ENCODE measurements at places on chromosomes 2 and 18.

DNA sequence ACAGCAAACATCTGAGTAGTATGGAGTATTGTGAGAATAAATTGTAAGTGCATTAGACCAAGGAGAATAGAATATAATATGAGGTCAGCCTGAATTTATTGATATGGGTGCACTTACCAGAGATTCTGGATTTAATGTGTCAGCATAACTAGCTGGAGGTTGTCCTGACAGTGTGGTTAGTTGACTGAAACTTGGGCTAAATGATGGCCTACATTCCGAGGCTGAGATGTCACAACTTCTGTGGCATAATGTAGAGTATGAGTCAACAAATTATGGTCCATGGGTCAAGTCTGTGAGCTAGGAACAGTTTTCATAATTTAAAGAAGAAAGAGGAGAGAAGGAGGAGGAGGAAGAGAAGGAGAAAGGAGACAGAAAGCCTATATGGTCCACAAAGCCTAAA, 127.6 kb downstream of the QPCT start:
- DNase-seq = no peak

- no peak for DNase-seq
Measured at GRCh38 chr2:160816916-160817499, 323.4 kb upstream of the RBMS1 start.

DNA sequence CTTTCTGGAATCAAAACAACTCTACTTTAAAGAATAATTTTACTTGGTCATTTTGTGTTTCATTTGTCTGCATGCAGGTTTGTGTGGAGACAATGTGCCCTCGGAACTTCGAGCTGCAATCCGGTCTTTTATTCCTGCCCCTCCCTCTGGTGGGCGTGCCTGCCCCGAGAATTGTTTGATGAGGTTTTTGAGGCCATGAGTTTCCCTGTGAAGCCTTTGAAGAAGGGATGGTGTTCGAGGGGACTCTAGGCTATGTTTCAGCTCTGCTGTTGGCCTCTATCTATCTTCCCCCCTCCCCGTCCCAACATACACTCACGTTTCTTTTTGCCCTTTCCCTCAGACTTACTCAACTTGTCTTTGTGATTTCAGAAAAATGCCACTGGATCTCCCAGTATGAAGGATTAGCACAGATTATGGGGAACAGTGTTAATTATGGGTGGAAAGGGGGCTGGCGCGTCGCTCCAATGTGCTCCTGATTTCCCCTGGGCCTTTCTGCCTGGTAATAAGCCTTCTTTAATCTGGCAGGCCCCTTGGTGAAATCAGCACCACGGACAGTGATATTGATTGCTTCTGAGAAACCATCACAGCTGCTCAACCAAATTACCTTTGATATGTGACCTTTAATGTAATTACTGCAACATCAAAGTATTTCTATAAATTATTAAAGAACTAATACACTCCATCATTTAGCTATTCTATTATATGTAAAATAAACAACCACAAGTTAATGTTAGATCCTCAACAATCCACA, 82.2 kb downstream of the CELF4 start:
- no peak for DNase-seq

DNA sequence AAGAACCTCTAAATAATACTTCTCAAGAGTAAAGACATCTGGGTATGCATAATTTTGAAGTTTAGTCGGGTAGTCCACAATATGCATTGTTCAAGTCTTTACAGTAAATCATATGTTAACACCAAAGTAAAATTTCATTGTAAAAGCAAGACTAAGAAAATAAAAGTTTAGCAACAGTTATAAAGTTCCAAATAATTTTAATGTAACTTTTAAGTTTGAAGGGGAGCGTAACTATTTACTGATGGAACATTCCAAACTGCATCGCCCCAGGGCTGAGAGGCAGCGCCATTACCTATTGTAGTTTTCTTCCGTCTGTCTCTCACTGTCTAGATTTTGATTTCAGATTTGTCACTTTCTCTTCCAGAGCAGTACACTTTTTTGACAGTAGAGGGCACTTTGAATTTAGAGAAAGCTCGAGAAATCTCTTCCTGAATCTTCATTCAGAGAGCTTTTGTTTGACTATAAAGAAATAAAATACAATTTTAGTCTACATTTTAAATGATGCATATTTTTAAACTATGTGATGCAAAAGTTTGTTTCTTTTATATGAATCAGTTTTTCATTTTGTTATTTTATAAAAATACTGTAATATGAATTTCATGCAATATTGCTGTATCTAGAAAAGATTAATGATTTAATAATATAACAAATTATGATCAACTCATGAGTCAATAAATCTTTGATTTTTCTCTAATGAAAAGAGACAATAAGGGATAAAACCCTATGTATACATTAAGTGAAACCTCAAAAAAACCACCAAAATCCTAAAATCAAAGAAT, 389.8 kb downstream of the FIGN start:
- DNase-seq = peak; percentile 52

DNA sequence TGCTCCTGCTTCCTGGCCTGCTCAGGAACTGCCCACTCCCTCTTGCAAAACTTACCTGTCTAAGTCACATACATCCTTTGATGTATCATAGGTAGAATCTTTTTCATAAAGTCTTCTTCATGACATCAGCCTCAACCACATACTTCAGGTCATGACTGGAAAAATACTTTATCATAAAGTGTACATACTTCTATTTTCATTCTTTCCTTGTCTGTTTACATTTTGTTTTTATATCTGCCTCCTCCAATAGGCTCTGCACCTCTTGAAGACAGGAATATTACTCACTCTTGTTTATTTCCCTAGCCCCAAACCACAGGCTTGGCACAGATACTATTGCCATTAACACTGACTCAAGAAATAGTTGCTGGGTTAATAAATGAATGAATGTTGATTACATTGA, 43.6 kb upstream of the ZNF804A start:
- DNase-seq = no peak

DNA sequence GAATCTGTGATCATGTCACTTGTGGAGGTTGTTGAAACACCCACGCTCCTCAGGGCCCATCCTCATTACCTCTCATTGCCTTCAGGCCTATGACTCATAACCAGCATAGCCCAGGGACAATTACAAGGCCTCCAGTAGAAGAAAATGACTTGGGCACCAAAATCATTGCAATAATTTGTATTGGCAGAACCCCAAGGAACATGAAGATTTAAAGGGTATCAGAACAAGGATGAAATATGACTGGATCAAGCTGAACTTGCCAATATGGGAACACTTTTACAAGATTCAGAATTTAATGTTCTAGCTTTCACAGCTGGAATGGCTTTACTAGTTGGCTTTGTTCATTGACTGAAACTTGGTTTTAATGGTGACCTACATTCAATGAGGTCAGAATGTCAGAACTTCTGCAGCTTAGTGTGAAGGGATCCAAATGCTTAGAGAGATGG, 156.4 kb downstream of the COPS8 start:
- DNase-seq = no peak

DNA sequence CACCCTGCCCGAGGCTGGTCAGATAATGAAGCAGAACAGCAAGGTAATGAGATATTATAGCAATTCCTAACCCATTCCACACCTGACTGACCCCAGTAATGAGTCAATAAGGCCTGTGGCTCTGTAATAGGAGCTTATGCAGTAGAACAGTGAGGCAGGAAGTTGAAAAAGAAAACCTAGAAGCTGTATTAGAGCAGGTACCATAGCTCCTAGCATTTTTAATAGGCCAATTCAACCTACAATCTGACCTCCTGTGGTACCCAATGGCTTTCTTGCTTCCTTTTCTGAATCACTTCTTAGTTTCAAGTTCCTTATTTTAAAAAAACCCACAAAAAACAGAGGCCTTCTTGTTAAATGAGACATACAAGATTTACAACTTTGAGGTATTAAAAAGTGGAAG, 43.6 kb upstream of the MAP2 start:
- no peak for DNase-seq

- no peak for DNase-seq
Measured at GRCh38 chr2:32847734-32848133, 99.0 kb upstream of the LTBP1 start.

DNA sequence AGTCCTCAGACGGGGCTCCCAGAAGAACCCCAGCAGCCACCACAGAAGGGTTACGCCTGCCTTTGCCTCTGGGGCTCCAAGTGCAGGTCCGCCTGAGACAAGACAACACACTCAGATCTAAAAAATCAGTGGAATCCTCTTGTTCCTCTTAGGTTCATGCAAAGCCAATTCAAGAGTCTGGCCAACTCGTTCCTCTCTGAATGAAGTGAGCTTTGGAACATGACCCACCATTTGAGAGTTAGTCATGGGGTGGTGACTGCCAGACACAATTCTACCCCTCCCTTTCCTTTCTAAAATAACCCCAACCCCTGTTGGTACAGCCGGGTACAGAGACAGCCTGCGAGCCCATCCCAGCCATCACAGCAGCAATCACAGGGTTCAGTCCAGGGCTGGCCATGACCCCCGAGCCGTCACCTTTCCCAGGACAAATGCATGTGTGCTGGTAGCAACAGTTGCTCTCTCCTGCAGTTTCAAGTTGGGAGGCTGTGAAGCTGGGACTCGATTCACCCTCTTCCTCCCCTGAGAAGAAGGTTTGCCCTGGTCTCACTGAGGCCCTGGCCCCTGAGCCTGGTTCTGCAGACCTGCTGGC, 183.1 kb upstream of the SH3BP4 start:
- no peak for DNase-seq

Measured in astrocyte of the cerebellum (primary cell).